Activated CD8-positive, alpha-beta memory T cell treated with anti-CD3 and anti-CD28 coated beads for 24 hours (primary cell): ENCODE measurements at places on chromosomes 7 and 10.
A peak's percentile ranks its signal among the peaks of the same experiment; 100 is the strongest.

- no peak for DNase-seq
Observed at GRCh38 chr10:31204090-31204489, 114.9 kb upstream of the ZEB1 start.

DNA sequence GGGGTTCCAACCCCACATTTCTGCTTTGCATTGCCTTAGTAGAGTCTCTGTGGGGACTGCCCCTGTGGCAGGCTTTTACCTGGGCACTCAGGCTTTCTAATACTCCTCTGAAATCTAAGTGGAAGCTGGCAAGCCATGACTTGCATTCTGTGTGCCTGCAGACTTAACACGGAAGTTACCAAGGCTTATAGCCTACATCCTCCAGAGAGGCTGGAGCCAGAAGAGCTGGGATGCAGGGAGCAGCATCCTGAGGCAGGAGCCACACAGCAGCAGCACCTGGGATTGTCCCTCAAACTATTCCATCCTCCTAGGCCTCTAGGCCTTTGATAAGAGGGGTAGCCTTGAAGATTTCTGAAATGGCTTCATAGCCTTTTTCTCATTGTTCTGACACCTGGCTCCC, 22.1 kb upstream of the ABCC2 start:
- DNase-seq: no peak

DNA sequence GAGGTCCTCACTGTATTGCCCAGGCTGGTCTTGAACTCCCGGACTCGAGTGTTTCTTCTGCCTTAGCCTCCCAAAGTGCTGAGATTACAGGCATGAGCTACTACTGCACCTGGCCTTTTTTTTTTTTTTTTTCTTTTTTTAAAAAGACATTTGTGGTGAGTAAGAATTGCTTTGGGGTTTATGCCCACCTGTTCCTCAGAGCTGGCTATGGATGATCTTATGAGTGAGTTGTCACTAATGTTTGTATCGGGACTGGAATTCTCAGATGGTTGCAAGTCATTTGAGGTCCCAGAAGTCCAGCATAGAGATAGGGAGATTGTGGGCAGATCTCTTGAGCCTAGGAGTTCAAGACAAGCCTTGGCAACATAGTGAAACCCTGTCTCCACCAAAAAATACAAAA, 35.2 kb downstream of the ZRANB1 start:
- no peak for DNase-seq

DNA sequence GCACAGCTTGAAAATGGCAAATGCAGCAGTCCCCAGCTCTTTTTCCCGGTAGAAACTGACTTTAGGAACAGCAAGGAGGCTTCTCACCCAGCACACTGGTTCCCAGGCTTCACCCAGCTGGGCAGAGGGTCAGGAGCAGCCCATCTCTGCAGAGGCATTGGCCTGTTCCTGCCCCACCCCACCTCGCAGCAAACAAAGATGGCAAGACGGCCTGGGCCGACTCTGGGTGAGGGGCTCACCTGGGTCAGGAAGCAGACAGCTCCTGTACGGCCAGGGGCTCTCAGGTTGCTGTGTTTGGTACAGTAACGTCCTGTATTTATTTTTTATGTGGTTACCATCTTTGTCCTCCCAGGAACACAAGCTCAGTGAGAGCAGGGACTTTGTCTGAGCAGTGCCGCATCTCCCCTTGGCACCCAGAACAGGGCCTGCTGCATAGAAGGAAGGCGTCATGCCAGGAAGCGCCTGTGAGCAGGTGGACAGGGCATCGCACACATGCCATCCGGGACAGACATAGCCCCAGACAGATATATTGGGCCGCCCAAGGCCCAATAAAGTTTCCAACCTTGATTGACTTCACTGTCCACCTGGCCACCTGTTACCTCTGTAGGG, 585.0 kb upstream of the FOXK1 start:
- peak; percentile 59 for DNase-seq

DNA sequence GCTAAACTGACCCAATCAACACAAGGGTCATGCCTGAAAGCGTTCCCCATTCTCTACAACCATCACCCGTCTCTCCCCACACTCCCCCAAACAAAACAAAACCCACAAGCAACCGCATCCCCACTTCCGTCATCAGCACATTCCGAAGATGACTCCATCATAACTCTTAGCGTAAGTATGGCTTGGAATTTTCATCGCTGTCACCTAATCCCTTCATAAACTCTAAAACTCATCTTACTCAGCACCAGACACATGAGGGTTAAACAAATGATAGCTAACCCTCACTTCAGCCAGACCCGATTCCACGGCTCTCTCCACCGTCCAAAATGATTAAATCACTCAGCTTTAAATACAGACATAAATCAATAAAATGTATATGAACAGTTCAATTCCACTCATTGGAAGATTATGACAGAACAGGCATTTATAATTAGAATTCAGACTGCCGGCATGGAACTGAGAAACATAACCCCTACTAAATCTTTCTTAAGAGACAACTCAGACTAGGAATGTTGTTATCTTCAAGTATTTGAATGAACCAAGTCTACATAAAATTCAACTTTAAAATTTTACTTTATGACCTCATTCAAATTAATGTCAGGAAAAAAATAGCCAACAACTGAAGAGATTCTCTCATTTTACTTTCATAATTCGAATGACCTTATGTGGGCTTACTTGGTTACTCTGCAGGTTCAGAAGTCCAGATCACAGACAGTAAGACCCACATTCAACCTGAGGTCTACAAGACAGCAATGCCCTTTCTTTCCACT, 215.9 kb downstream of the PARD3 start:
- DNase-seq: no peak

GRCh38 chr10:102616066-102616770, 28.1 kb upstream of the TRIM8 start:
- DNase-seq: no peak

DNA sequence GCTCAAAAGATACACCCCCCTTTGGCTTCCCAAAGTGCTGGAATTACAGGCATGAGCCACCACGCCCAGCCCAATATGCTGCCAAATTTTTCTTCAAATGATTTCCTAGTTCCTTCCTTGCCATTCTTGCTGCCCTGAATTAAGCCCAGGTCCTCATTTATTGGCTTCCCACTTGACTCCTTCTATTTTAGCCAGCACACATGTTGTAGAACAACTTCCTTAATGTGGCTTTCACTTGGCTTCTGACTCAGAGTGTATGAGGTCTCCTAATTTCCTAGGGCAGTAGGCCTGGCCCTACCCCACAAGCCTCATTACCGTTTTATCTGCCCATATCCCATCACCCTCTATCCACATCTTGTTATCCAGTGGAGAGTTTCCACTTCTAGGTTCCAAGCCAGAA, 21.8 kb upstream of the HIPK2 start:
- DNase-seq: no peak

DNA sequence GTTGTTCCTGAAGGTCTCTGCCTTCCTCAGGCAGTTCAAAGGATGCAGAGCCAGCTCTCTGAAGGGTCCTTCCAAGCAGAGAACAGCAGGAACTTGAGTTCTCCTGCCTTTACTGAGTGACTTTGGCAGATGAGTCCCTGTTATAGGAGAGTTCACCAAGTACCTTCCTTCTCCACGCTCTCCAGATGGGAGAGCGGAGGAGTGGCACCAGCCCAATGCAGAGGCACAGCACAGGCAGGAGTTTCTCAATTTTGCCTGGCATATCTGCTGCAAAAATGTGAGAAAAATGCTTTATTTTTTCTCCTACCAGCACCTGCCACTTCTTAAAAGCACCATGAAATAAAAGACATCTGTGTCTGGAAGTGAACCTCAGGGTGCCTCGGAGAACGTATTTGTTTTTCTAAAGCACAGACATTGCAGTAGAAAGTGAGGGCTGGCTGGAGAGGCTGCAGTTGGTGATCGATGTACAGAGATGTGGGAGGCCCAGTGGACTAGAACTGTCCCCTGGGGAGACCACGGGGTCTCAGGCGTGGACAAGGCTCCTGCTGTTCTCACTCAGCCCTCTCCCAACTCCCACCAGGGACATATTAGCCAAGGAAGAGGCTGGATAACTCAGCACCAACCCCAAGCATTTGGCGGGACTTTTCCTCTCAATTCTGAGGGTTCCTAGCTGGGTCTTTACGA, 174.5 kb downstream of the WDR37 start:
- no peak for DNase-seq

DNA sequence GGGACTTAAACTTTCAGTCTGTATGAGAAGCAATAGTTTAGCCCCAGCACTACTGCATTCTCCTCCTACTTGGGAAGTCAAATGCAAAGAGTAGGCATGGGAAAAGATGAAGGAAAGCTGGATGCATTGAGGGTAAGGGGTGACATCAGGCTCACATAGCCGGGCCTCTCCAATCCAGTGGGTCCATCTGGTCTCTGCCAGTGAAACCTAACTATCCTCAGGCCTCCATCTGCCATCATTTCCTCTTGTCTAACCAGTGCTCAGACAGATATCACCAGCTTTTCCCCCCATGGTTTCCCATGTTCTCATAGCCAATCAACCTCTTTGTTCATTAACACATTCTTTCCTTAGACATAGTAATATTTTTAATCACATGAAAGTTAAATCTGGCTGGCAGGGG, 118.3 kb downstream of the DGKI start:
- no peak for DNase-seq

DNA sequence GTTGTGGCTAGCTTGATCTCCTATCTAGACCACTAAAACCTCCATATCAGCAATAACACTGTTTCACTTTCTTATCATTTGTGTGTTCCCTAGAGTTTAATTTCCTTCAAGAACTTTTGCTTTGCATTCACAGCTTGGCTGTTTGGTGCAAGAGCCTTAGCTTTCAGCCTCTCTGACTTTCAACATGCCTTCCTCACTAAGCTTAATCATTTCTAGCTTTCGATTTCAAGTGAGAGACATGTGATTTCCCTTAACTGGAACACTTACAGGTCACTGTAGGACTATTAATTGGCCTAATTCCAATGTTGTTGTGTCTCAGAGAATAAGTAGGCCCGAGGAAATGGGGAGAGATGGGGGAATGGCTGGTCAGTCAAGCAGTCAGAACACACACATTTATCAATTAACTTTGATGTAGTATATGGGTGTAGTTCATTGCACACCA, 10.6 kb upstream of the BPGM start:
- DNase-seq: no peak

- no peak for DNase-seq
Observed at GRCh38 chr7:299169-299568, 9.2 kb downstream of the FOXL3 start.

- no peak for DNase-seq
Observed at GRCh38 chr7:100360135-100360854, 2.4 kb downstream of the PILRB start.

- no peak for DNase-seq
Observed at GRCh38 chr7:115748123-115748738, 282.3 kb downstream of the TFEC start.
